ENCODE measurements at places on chromosomes 1 and 21.

DNA sequence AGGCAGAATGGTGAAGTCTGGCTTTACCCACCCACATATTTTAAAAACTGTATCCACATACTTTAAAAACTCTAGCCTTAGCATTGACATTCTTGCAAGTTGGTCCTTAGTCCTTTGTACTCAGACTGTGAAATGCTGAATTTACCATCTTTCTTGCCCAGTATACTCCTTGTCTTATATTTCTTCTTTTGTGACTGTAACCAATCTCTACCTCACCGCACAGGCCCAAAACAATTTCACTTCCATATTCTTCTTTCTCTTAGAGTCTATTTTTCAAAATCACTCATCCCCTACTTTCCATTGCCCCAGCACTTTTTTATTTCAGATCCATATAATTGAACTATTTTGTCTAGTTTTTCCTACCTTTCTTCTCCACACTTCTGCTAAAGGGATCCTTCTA, 892.4 kb upstream of the B3GALT2 start:
- no peak for DNase-seq

GRCh38 chr1:169604781-169605560, 18.7 kb upstream of the F5 start:
- DNase-seq = no peak

GRCh38 chr1:188988589-188988988, 1489.1 kb downstream of the BRINP3 start:
- DNase-seq = no peak

- peak; percentile 66 for DNase-seq
These were observed 146.0 kb downstream of the RERE start for GRCh38 chr1:8671306-8671917.

- no peak for DNase-seq
These were observed 52.1 kb upstream of the LGALS8 start for GRCh38 chr1:236471653-236472052.

GRCh38 chr1:198825254-198825653, 186.4 kb downstream of the PTPRC start:
- no peak for DNase-seq

GRCh38 chr1:36323636-36324352, at the start of gene EVA1B:
Gene EVA1B (minus strand): TSS chr1:36323645. CDS start chr1:36323037, 608 bp downstream.
- DNase-seq = peak; percentile 86

- DNase-seq = no peak
These were observed 53.6 kb downstream of the FGGY start for GRCh38 chr1:59350521-59350920.

GRCh38 chr1:24125456-24125855, 13.5 kb upstream of the MYOM3 start:
- DNase-seq = no peak

- DNase-seq = no peak
These were observed 66.9 kb downstream of the PRDM16 start for GRCh38 chr1:3135744-3136455.

DNA sequence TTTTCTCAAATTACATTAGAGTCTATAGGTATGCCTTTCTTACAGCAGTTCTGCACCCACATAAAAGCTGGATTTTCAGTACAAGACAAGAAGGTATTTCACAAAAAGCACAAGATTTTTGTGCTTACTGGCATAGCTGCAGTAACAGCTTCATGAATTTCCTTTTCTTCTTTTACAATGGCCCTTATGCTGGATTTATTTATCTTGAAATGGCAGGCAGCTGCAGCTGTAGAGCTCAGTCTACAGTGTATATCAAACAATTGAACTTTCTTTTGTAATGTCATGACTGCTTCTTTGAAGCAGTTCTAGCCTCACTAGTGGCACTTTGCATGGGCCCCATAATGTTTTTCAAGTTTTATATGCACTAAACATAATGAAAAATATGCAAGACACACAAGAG, 510.2 kb downstream of the KCNT2 start:
- DNase-seq = no peak

DNA sequence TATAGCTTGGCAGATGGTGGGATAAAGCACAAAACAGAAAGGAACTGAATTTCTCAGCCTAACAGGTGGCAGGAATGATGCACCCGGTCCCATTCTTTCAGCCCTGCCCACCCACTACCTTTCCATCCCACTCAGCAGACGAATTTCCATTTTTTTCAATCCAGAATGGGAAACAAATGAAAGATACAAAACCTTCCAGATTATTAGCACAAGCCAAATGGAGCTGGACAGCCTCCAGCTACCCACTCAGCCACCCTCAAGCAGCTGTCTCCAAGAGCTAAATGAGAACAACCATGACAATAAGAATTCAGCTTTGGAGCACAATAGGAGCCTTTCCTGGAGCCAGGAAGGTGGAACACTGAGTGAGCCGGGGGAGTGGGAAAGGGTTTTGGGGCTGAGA, 96.3 kb upstream of the ST6GALNAC5 start:
- DNase-seq = no peak

- no peak for DNase-seq
These were observed 2.1 kb downstream of the F3 start for GRCh38 chr1:94539496-94539895.

DNA sequence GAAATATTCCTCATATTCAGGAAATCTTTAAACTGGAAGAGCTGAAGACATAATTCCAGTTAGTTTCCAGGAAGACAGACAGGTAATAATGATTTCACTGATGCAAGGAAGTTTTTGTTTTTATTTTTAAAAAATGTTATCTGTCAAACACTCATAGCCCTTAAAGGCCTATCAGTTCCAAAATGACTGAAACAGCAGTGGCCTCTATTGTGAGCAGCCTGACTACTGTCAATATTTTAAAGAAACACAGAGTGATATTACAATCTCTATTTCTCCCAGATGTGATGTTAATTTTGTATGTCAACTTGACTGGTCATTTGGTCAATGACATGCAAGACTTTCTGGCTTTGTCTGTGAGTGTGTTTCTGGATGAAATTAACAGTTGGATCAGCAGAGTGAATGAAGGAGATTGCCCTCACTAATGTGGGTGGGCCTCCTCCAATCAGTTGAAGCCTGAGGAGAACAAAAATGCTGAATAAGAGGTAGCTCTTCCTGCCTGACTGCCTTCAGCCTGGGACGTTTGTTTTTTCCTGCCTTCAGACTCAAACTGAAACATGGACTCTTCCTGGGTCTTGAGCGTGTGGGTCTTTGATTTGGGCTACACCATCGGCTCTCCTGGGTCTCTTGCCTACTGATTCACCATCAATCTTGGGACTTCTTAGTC, 31.3 kb upstream of the SLC30A10 start:
- no peak for DNase-seq

- DNase-seq = no peak
These were observed 7.2 kb upstream of the SLX9 start for GRCh38 chr21:44932408-44933181.

DNA sequence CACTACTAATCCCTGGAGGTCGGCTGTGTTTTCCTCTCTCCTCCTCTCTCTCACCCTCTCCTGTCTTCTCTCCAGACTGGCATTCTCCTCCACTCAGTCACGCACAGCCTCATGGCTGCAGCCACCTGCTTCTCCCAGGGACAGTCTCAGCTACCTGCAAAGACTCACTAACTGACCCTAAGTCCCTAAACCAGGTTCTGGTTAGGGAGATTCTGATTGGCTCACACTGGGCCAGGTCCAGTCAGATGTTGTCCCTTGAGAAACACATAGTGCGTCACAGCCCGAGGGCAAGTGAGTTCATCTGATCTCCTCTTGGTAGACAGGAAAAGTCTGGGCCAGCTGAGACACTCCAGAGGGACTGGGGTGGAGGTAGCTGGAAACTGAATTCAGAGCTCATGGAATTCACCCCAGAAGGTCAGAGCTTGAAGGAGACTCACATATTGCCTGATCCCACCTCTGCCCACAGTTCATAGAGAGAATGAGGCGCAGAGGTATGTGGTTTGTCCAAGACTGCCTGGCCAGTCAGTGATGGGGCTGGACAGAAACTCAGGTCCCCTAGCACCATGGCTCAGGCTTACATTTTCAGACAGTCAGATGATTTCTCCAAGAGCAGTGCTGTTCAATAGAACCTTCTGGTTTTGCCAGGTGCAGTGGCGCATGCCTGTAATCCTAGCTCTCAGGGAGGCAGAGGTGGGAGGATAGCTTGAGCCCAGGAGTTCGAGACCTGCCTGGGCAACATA, 40.4 kb upstream of the RPL11 start:
- DNase-seq = no peak

- no peak for DNase-seq
These were observed 56.5 kb upstream of the BCAR3 start for GRCh38 chr1:93738075-93738622.

- DNase-seq = no peak
These were observed 9.4 kb downstream of the PHACTR4 start for GRCh38 chr1:28378906-28379305.

DNA sequence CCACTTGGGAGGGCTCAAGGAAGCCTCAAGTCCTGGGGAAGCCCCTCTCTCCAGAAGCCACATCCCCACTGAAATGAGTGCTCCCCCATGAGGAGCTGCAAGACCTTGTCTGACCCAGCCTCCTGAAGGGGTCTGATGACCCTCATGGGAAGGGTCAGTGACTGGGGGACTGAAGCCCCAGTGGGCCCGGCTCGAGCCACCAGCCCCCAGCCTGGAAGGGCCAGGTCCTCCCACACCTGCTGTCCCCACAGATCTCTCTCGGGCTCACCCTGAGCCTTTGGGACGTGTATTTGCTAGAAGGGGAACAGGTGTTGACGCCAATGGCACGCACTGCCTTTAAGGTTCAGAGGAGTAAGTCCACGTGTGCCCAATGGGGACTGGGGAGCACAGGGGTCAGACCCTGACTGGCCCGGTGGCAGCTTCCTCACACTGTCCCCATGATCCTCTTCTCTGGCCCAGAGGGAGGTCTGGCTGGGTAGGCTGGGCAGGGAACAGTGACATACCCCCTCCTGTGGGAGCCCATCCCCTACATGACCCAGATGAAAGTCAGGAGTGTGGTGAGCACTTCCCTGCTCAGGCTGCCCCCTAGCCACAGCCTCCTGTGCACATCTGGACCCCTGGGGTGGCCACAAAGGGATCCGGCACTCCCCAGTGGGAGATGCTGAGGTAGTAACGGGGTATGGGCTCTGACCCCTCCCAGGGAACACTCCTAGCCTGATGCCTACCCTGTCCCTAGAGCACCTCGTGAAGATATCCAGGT, 12.4 kb upstream of the SRARP start:
- DNase-seq = no peak

- no peak for DNase-seq
These were observed 32.8 kb downstream of the GJA4 start for GRCh38 chr1:34825455-34826091.

- DNase-seq = no peak
These were observed 568.4 kb downstream of the PLA2G4A start for GRCh38 chr1:187396929-187397796.

GRCh38 chr21:23853796-23854379, 1753.4 kb downstream of the MRPL39 start:
- DNase-seq = peak; percentile 40

- DNase-seq = no peak
These were observed 66.3 kb upstream of the NTPCR start for GRCh38 chr1:232883992-232884661.

DNA sequence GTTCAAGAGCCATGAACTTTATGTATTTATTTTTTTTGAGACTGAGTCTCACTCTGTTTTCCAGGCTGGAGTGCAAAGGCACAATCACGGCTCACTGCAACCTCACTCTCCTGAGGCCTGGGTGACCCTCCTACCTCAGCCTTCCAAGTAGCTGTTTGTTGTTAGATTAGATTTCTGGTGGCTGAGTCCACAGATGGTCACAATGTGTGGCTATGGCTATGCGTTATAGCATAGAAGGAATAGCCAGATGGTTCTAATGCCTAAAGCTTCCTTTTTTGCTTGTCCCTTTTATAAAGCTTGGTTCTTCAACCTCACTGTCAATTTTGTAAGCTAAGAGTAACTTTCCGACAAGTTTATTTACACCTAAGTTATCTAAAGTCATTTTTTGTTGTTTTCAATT, 62.3 kb upstream of the FMN2 start:
- no peak for DNase-seq

GRCh38 chr1:182126272-182126800, 64.8 kb upstream of the ZNF648 start:
- no peak for DNase-seq

All from right lung (tissue), 10 donors.